ENCODE measurements at places on chromosomes 3 and 15.

DNA sequence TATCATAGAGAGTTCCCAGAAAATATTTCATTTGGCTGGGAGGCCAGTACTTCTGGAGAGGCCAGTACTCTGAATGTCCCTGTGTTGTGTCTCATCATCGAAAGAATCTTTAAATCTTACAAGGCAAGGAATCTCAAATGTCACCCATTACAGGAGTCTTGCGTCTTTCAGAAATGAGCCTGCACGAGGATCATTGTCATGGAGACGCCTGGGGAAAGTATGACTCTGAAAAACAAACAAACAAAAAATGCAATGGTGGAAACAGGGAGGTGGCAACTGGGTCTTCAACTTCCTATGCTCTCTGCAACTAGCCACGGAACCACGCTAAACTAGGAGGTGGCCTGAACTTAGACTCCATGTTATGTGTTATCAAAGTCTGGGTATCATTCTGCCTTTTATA is 804.6 kb downstream of the EPHA3 start:
- DNase-seq, result no peak

DNA sequence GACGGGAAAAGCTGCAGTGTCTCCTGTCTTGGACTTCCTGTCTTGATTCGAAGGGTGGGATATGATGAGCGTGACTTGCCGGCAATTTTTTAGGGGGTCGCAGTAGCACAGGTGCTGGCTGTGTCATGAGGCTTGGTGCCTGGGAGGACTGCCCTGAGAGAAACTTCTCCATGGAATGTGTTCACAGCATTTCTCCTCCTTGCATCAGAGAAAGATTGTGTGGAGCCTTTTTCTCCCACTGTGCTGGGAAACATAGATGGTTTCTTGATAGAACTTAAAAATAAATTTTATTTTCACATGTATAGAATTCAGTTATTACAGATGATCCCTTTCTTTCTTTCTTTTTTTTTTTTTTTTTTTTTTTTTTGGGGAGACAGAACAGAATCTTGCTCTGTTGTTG is 121.4 kb downstream of the KLHL25 start:
- DNase-seq, result no peak

DNA sequence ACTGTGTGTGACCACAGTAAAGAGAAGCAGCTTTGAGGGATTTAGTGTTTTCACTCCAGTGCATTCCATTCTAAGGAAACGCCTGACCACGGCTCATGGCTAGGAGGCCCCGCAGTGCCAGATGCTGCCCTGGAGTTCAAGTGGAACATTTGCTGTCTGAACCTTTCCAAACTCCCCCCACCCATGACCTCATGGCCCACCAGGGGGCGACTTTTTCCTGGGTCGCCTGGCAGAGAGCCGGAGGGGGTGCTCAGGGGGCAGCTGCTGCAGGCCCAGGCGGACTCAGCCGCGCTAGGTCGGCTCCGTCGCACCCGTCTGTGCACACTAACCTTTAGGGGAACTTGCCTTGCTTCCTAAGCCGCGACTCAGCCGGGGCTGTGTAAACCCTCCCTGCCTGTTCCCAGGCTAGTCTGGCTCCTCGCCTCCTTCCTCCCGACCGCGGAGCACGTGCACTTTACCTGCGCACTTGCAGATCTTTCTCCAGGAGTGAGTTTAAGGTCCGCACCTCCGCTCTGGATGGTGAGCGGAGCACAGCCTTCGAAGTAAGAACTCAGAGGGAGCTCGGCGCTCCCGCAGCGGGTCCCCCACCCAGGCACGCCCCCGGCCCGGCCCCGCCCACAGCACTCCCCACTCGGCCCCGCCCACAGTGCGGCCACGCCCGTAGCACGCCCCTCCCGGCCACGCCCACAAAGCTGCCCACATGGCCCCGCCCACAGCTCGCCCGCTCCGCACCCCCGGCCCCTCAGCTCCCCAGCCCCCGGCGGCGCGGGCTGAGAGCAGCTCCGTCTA is at the start of gene OCA2:
OCA2 (minus strand) TSS at position 550 of the 789 bp plus-strand sequence. CDS start 17,441 bp downstream, outside the sequence.
- DNase-seq, result peak; percentile 56

DNA sequence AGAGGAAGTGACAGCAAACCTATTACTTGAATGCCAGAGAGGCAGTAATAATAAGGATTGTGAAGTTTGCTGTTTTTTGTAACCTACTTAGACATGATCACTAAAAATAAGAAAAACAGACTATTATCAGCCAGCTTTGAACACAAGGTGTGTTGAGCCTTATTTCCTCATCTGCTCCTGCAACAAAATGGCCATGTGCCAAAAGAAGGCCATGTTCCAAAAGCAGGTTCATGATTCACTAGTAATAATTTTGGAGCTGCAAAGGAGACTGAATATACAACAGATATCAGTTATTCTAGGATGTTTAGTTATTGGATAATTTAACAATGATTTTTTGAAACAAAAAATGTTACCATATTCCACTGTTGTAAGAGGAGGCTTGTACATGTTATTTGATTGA is 578.7 kb downstream of the SQOR start:
- no peak for DNase-seq

DNA sequence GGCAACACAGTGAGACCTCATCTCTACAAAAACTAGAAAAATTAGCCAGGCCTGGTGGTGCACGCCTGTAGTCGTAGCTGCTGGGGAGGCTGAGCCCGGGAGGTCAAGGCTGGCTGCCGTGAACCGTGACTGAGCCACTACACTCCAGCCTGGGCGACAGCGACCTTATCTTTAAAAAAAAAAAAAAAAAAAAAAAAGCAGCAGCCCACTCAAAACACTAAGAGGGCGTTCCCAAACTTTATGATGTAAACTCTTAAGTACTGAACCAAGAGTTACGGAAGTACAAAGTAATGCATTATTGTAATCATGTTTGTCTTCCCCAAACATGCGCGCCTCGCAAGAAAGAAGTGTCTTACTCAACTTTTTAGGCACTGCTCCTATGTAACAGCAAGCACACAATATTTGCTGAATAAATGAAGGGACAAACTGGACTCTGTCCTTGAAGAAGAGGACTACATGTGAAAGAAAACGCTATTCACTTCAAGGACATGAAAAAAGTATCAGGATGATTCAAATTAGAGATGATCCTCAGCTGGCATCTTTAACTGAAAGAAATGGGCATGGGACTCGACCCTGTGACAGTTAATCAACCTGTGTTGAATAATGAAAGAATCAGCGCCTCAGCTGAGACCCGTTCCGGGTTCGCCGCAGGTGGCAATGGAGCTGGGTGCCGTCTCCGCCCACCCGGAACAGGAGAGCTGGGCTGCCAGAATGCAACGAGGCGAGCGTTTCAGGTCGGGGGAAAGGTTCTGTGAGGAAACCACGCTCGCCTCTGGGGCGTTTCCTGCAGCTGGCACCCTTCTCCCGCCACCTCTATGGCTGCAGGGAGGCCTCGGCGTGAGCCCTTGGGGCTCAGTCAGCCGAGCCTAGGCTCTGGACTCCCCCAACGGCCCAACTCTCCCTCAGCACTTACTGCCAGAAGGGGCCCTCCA is 718 bp downstream of the SPG11 start:
- DNase-seq, result peak; percentile 79

DNA sequence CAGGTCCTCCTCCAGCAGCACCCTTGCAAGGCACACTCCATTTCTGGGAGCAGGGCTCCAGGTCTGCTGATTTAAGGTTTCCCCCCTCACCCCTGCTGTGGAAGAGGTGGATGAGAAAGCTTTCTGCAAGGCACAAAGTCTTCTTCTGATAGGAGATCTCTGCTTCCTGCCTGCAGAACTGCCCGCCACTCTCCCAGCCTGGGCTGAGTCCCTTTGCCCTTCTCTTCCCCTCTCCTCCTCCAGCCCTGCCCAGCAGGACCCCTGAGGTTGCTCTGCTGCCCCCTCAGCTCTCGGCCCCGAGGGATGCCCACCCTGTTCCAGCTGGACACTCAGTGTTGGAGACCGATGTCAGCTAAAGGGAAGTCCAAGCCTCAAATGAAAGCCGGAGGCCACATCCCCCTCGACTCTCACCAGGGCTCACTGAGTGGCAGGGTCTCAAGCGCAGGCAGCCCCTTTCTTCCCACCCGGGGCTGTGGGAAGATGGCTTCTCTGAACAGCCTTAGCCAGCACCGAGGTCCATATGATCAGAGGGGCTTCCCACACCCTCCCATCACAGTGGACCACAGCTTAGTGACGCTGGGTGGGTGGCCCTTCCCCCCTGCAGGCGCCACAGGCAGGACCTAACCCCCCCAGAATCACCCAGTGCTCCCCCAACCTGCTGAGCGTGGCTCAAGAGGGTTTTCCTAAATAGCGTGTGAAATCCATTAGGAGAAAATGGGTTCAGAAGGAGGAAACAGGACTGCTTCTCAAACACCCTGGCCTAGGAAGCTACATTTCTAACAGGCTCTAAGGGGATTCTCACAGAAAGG is 4.0 kb downstream of the ATP10A start:
- DNase-seq, result no peak

GRCh38 chr15:63353887-63354286 is 27.8 kb downstream of the CA12 start:
- no peak for DNase-seq

DNA sequence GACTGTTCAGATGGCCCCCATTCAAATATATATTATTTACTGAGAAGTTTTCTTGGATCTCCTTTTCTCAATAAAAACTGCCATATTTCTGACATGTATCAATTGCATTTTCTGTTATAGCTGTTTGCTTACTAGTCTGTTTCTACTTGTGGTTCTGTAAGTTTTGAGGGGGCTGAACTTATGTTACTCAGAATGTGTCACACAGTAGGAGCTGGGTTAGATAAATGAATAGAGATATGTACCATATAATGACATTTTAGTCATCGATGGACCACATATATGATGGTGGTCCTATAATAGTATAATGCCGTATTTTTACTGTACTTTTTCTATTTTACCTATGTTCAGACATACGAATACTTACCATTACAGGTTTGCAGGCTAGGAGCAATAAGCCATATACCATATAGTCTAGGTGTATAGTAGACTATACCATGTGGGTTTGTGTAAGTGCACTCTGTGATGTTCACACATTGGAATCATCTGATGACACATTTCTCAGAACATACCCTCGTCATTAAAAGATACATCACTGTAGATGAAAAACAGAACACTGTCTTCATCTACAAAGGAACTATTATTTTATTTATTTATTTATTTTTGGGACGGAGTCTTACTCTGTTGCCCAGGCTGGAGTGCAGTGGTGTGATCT is 22.3 kb downstream of the PPP4R2 start:
- no peak for DNase-seq

DNA sequence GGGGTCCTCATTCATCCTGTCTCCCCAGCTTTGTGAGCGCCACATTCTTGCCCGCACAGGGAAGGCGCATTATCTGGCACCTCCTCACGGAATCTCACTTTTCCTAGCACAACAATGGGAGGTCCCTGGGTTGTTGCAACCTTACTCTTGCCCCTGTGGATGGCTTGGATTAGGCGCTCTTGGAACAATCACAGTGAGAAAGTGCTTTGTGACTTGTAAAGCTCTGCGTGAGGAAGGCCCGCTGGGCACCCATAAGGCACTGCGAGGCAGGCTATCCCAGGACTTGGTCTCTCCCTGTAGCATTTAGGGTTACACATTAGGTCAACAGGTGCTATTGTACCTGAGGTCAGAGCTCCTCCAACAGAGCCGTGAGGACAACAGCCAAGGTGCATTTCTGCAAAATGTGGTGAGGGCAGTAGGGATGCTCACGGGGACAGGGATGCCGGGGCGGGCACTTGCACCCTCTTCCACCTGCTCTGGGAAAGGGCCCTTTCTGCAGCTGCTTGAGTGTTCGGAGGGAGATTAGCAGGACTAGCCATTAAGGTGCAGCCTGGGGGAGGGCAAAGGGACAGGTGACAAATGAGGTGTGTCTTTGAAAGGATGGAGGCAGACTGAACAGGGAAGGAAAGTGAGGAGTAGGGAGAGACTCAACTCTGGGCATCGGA is 13.9 kb upstream of the LRRC15 start:
- no peak for DNase-seq

GRCh38 chr3:126468028-126468891 is 7.4 kb downstream of the ZXDC start:
- DNase-seq, result no peak

DNA sequence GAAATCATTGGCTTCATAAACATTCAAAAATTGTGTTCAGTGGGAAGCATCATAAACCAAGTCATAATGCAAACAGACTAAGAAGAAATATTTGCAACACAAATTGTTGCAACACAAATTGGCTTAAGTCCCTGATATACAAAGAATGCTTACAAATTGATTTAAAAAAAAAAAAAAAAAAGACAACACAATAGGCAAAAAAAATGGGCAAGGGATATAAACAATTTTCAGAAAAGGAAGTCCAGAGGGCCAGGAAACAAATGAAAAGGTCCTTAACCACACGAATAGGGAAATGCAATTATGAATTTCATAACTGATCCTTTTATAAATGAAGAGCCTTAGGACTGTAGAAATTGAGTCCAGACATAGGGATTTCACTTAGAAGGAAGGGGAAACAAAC is 98.9 kb downstream of the LRRK1 start:
- no peak for DNase-seq

- DNase-seq, result no peak
Observed at GRCh38 chr3:110900576-110900975, 171.0 kb upstream of the NECTIN3 start.

- DNase-seq, result no peak
Observed at GRCh38 chr15:69612112-69612511, 159.5 kb downstream of the RPLP1 start.

GRCh38 chr3:13277196-13277813 is 142.8 kb downstream of the NUP210 start:
- no peak for DNase-seq

DNA sequence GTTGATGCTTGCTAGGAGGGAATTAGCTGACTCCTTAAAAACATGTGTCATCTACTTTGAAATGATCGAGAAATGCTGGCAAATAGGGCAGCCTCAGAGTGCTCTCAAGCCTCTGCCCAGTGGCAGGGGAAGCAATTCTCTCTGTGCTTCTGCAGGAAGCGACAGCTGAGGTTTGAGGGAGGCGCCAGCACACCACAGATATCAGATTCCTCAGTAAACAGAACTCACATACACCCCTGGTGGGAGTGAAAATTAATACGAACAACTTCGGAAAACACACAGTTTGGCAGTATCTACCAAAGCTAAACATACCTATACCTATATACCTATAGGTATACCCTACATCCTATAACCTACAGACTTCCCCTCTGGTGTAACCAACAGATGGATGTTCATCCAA is 61.3 kb downstream of the NSMCE3 start:
- DNase-seq, result no peak

GRCh38 chr3:187261541-187261969 is 30.0 kb downstream of the MASP1 start:
- DNase-seq, result no peak

GRCh38 chr15:29692527-29692926 is 129.7 kb downstream of the TJP1 start:
- DNase-seq, result no peak

DNA sequence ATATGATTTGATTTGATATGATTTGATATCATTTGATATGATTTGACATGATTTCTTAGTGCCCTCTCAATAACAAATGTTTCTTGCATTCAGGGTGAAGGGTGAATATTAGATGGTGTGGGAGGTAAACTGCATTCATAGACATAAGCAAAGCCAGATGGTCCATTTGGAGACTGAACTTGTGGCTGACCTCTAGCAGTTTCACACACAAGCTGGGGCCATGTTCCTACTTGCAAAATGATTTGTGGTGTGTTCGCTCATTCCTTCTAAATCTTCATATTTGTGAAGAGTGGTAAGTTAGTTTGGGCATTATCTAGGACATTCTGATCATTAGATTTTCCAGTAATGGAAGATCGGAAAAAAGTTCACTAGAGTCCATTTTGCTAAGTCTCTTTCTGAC is 40.5 kb upstream of the CCR4 start:
- DNase-seq, result no peak

- DNase-seq, result no peak
Observed at GRCh38 chr15:31782951-31783350, 247.4 kb upstream of the CHRNA7 start.
